ENCODE measurements at places on chromosomes 2 and 18.

- DNase-seq, result no peak
Measured at GRCh38 chr2:85247610-85248009, 80.2 kb downstream of the TGOLN2 start.

DNA sequence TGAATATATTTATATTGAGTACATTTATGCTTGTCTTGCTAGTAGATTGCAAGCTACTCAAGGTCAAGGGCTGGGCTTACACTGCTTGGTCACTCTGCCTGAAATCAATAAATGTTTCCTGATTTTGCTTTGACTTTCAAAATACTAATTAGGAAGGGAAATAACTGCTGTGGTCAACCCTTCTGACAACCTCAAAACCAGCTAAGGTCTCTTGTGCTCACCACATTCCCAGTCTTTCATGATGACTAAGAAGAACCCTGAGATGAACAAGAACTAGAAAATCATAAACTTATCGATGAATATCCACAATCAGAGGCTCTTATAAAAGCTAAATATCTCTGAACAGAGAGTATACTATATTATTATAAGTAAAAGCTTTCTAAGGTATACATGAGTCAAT lies 33.3 kb downstream of the ABCB11 start:
- no peak for DNase-seq

DNA sequence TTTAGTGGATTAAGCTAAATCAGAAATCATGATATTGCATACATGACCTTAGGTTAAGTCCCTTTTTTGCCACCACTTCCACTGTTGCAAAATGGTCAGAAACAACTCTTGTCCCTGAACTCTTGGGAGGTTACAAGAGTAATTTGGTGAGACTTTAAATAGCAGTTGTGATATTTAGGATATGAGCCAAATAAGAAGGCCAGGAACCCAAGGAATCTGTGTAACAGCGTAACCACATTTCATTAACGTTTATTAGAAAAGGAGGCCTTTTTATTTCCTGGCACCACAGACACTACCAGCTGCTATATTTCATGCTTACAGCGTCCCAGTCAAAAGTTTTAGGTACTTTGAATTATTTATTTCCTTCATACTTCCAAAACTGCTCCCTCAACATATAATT lies 268.0 kb downstream of the GPD2 start:
- DNase-seq, result no peak

- DNase-seq, result peak; percentile 46
Measured at GRCh38 chr2:232438951-232439757, 16.8 kb upstream of the ALPI start.

GRCh38 chr2:233840520-233840919 lies 13.8 kb downstream of the HJURP start:
- DNase-seq, result no peak

DNA sequence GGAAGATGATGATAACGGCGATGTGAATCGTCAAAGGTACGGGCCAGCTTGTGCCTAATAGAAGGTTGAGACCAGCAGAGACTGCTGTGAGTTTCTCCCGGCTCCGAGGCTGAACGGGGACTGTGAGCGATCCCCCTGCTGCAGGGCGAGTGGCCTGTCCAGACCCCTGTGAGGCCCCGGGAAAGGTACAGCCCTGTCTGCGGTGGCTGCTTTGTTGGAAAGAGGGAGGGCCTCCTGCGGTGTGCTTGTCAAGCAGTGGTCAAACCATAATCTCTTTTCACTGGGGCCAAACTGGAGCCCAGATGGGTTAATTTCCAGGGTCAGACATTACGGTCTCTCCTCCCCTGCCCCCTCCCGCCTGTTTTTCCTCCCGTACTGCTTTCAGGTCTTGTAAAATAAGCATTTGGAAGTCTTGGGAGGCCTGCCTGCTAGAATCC lies 3.0 kb downstream of the FZD7 start:
- no peak for DNase-seq

GRCh38 chr2:147824620-147825019 lies 20.2 kb upstream of the ACVR2A start:
- no peak for DNase-seq

- no peak for DNase-seq
Measured at GRCh38 chr2:56325661-56326345, 142.0 kb downstream of the CCDC85A start.

DNA sequence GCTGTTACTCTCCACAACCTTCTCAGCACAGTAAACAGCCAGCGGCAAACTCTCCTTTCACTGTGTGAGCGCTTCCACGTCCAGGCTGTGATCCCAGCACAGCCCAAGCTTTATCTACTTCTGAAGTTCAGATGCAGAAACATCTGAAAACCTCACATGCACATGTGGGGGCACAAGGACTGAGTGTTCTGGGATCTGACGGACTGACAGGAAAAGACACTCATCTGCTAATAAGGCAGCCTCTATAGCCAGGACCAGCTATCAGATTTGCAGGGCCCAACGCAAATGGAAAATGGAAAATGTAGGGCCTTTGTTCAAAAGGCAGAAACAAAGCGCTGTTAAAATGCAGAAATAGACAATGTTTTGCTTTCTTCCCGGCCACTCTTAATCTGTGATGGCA lies 133.8 kb upstream of the ARHGAP28 start:
- no peak for DNase-seq

GRCh38 chr18:27263369-27263768 lies 78.3 kb upstream of the CHST9 start:
- DNase-seq, result no peak

DNA sequence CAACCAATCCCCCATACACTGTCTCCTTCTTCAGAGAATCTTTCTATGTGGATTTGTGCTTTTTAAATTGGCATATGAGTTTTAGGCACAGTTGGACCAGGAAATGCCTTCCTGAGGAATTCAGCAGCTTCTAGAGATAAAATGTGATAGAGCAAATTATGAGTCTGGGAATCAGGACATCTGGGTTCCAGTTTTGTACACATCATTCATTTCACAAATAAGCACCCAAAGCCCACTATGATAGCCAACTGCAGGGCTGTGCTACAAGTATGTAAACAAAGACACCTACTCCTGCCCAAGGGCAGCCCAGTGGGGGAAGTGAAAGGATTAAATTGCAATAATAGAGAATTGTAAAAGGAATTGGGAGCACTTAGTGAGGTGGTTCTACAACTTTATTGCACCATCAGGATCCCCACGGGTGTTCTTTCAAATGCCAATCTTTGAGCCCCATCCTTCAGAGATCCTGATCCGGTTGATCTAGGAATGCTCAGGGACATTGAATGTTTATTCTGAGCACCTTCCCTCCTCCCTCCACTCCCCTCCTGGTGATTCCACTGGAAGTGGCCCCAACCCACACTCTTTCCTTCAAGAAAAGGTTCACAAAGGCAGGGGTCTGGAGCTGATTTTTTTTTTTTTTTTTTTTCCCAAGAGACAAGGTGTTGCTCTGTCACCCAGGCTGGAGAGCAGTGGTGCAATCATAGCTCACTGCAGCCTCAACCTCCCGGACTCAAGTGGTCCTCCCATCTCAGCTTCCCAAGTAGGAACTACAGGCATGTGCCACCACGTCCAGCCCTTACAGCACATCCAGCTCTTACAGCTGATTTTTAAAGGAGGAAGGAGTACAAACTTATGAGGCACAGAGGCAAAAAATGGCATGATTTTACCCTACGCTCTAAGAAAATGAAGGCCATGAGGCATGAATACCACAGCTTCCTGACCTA lies 11.1 kb upstream of the KCMF1 start:
- DNase-seq, result peak; percentile 9

- DNase-seq, result no peak
Measured at GRCh38 chr2:236113425-236113824, 54.8 kb downstream of the GBX2 start.

- DNase-seq, result peak; percentile 57
Measured at GRCh38 chr18:57447154-57447621, 12.0 kb downstream of the ONECUT2 start.

- DNase-seq, result no peak
Measured at GRCh38 chr18:3397786-3398185, 52.2 kb upstream of the TGIF1 start.

GRCh38 chr2:240998995-240999791 lies 775 bp downstream of the SNED1 start:
- no peak for DNase-seq

- no peak for DNase-seq
Measured at GRCh38 chr2:69057660-69058059, 44.7 kb downstream of the ANTXR1 start.

DNA sequence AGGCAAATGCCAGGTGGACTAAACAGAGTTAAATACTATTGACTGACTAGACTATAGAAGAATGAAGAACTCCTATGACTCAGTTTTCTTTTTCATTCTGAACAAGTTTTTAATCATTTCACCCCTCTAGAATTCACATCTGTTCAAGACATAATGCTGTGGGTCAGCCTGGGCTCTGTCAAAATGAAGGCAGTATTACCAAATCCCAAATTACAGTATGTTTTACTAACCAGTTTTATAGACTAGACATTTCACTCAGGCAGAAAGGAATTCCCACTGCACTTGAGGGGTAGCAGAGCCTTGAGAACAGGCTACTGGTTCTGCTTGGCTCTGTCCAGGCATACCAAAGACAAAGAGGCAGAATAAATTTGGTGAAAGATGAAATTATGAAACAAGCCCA lies 511.7 kb downstream of the EPHA4 start:
- DNase-seq, result no peak

DNA sequence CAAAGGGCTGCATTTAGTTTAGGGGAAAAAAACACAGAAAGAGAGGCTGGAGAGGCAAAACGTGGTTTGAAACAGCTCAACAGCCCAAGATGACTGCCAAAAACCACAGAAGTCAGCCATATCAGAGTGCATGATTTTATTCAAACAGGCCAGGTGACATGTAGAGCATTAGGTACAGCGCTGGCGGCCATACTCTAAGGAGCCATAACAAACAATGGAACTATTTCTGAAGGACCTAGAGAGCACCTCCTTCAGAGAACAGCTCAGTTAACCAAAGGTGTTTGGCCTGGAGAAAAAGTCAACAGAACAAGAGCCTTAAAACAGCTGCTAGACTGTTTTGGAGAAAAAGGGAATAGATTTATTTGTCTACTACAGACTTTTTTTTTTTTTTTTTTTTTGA lies 2.6 kb downstream of the THADA start:
- DNase-seq, result no peak

- DNase-seq, result no peak
Measured at GRCh38 chr2:237867465-237867864, 8.0 kb downstream of the RAMP1 start.

DNA sequence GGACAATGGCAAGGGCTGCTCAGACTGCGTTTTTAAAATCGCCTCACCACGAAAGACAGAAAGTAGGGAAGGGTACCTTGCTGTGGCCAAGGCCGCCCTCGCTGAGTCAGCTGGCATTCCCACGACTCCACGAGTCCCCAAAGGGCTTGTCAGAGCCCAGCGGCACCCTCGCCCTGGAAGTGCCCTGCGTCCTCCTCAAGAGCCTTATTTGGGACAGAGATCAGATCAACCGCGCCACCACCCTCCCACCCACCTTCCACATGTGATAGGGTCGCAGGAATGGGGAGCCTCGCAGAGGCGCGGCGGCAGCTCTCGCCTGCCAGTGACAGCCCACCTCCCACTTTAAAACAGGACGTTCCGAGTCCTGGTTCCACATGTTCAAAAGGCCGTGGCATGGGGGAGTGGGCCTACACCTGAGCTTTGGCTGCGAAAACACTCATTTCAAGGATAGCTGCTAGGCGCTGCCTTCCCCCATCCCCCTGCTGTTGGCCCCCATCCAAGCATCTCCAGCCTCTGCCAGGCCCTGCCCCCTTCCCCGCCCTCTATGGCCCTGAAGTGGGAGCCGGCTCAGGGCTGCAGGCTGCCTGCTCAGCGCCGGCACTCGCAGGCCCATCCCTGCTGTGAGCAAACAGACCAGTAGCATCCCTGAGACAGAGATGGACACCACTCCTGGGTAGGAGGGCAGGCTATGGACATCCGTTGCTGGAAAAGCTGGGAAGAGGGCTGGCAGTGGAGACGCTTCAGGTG lies 38.1 kb upstream of the ARHGEF4 start:
- DNase-seq, result no peak

DNA sequence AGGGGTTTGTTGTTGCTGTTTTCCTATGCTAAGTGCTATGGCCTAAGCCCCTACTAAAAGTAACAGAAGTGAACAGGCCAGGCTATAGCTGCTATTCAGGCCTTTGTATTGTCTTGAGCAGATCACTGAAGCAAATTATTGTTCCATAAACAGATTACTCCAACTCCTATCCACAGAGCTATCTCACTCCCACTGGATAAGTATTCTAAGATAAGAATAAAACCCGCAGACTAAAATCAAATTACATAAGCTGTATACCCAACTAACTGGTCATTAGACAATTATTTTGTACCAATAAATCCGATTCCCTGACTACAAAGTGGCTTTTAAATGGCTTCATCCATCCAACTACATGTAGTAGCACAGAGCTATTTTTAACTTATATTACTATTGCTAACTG lies 74.3 kb downstream of the THADA start:
- no peak for DNase-seq

GRCh38 chr2:147549054-147549453 lies 295.8 kb upstream of the ACVR2A start:
- DNase-seq, result no peak

DNA sequence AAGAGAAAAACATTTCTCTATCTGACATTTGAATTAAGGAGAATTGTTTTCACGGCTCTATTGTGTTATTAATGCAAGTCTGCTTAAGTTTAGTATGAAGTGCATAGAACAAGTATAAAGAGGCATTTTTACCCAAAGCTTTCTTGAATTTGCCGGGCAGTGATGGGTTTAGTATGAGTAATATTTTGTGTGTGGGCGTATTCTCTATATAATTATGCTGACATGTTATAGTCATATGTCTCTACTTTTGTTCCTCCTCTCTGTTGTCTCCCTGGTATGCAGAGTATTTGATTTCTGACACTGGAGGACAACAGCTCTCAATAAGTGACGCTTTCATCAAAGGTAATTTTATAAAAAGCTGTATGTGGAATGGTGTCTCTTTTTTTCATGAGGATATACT lies 45.9 kb downstream of the PIKFYVE start:
- no peak for DNase-seq

DNA sequence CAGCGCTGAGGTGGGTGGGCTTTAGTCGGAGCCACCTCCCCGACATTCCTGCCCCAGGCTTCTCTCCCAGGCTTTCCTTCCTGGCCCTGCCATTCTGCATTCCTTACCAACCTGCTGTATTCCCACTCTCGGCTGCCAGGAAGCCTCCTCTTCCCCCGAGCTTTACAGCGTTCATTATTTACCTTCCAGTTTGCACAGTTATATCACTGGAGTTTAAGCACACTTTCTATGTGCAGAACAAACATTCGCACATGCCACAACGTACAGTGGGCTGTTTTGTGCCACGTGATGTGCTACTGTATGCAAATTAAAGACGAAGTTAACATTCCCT lies 246.3 kb downstream of the SOX11 start:
- DNase-seq, result no peak

- DNase-seq, result no peak
Measured at GRCh38 chr2:232260075-232260474, 118.5 kb upstream of the ALPP start.

GRCh38 chr2:234912437-234912836 lies 39.4 kb upstream of the SH3BP4 start:
- no peak for DNase-seq

Data from activated naive CD8-positive, alpha-beta T cell treated with anti-CD3 and anti-CD28 coated beads, Interleukin-2, amount 10 ng/mL, durations not matched to agents 7 days and 5 days (primary cell).